MCF 10A (cell line): ENCODE measurements at places on chromosomes 3 and 15. TPM values are rescaled to one million over a fixed set of nuclear protein-coding genes. Genes with fewer than 3 reads are reported as not detected.

IP6K2 gene
- total RNA-seq = 99.3 and 117 TPM in 2 replicates

APEH gene
- 95.8 and 127 TPM in 2 replicates for total RNA-seq

PPP1R14D gene
- not detected in 2 replicates for total RNA-seq

PCOLCE2 gene
- total RNA-seq = 3.2 and 3.4 TPM in 2 replicates

SLC28A2 gene
- total RNA-seq = not detected in 2 replicates

GOLIM4 gene
- 21.5 and 25.8 TPM in 2 replicates for total RNA-seq

GRCh38 chr3:162569314-162569713 lies 1072.7 kb downstream of the OTOL1 start:
- DNase-seq = no peak

- DNase-seq = no peak
These were observed 344.7 kb downstream of the CHL1 start for GRCh38 chr3:541062-541801.

DNA sequence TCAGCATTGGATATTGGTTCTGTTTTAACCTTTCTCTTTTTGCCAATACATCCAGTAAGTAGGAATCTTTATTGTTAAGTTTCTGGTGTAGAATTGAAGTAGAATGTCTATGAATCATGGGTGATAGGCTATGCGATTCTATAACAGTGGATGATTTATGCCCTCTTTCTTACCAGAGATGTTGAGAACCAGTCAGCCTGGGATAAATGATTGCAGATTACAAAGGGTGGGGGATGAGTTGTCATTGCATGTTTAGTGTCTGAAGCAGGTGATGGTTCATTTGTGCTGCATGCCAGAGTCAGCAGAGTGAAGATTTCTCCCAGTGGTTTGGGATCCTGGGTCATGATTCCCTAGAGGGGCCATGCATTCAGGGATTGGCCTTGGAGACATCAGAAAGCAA lies 14.3 kb downstream of the RETNLB start:
- DNase-seq = no peak

DNA sequence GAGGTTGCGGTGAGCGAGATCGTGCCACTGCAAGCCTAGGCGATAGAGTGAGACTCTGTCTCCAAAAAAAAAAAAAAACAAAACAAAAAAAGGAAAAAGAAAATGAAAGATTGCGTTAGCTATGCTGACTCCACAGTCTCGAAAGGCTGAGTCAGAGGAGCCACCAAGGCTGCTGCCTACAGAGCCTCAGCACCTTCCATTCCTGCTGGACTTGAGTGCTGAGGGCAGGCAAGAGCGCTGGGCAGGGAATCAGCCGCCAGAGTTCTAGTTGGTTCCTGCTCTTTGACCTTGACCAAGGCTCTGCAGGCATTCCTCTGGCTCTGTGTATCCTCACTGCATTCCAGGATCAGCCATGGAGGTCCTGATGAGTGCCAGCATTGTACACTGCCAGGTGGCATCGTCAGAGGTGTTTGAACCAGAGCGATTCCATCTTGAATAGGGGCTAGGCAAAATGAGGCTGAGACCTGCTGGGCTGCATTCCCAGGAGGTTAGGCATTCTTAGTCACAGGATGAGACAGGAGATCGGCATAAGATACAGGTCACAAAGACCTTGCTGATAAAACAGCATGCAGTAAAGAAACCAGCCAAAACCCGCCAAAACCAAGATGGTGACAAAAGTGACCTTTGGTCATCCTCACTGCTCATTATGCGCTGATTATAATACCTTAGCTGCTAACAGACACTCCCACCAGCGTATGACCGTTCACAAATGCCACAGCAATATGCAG lies 5.9 kb downstream of the MESP2 start:
- peak; percentile 84 for DNase-seq

DNA sequence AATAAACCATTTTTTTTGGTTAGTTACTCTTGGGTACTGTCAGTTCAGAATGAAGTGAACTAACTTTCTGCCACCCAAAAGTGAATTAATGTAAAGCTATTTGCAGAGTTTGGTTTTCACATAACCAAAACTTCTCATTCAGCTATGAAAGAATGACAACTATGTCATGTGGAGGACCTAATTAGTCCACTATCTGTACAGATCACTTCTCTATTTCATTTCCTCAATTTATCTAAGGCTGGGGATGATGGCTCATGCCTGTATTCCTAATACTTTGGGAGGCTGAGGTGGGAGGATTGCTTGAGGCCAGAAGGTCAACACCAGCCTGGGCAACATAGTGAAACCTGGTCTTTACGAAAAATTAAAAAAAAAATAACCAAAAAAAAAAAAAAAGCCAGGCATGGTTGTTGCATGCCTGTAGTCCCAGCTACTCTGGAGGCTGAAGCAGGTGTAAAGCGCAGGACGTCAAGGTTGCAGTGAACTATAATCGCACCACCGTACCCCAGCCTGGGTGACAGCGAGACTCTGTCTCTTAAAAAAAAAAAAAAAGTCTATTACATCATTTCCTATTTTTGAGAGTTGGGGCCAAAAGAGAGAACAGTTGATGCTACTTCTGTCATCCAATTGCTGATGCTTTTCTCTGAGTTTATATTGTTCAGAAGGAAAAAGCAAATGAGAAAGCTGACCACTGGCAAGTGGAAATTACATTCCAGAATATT lies 8.7 kb downstream of the HYPK start:
- DNase-seq = no peak

GRCh38 chr15:47003568-47003967 lies 713.7 kb upstream of the SEMA6D start:
- no peak for DNase-seq

GRCh38 chr3:185936273-185936629 lies 1.6 kb downstream of the TRA2B start:
- no peak for DNase-seq

GRCh38 chr3:77933926-77934325 lies 894.0 kb downstream of the ROBO2 start:
- DNase-seq = no peak
